ENCODE measurements at places on chromosomes 4 and X.

- DNase-seq: no peak
These were observed 234.3 kb downstream of the ZNF674 start for GRCh38 chrX:46310815-46311497.

DNA sequence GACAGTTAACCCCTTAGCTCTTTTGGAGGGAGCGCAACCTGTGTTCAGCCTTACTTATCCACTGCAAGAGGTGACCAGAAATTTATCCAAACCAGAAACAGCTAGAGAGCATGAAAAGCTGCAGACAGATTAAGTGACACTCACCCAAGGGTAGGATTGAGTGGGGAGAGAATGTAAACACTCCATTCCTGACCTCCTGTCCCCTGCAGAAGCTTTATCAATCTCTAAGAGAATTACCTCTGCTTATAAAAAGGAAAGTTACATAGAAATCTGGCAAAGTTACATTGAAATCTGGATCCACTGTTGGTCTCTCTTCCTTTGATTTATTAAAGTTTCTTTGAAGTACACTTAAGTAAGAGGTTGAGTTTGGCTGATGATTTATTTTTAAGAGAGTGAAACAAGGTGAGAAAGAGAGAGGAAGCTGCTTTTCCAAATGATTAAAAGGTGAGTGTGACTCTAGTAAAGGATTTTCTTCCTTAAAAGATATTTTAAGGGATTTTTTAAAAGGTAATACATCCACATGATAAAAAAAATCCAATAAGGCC, 112.3 kb downstream of the ANAPC4 start:
- no peak for DNase-seq

DNA sequence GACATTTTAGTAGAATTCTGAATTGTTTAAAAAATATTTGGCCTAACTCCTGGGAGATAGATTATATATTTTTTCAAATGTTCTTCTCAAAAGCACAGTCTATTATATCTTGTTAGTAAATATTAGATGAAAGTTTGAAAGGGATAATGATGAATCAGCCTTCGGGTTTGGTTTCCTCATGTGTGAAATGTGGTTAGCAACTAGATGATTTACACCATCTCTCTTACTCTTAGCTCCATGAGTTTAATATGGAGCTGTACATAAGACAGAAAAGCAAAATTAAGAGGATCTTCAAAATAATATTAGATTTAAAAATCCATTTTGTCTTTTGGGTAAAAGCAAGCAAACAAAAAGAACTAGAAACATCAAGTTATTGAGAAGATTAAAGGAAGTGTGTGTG, 120.8 kb upstream of the SFRP2 start:
- DNase-seq: no peak

DNA sequence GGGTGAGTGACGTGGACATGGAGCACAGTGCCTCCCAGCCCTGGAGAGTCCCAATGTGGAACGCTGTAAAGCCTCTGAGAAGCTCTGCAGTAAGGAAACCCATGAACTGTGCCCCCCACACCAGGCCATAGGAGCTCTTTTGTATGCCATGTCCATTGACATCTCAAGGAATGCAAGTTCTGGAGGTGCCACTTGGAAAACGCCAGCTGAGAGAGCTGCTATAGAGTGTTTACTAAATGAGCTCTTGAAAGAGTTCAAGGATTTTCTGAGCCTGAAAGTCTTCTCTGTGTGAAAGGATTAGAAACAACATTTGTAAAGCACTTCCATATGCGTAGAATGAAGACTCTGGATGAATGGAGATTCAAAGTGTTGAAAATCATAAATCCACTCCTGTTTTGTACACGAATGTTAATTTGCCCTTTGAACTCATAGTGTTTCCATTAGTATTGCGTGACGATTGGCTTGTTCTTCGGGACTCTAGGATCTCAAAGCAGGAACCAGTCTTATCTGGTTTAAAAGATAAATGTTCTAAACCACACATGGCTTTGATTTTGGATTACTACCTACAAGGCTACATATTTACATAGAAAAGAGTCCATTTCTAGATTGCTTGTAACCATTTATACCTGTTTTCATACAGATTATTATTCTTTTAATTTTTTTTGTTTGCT, 41.8 kb upstream of the STOX2 start:
- no peak for DNase-seq

DNA sequence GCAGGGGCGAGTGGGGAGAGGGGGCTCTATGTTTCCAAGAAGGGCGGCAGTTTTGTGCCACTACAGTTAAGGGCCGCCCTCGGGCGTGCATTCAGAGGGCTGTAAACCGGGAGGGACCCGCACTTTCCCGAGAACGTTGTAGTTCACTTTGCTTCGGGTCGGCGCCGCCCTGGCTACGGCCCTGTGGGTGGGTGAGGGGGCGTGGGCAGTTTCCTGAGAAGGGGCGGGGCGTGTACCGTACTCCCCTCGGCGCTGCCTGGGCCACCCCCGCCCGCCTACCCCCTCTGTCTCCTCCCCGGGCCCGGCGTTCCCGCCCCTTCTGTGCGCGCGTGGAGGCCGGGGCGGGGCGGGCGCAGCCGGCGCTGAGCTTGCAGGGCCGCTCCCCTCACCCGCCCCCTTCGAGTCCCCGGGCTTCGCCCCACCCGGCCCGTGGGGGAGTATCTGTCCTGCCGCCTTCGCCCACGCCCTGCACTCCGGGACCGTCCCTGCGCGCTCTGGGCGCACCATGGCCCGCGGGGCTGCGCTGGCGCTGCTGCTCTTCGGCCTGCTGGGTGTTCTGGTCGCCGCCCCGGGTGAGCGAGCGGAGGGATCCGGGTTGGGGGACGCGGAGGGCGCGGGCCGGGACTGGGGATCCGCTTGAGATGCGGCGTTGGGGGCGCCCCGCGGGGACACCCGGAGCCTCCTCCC, at the start of gene CD99:
Gene CD99 (plus strand): TSS at position 440 of the 687 bp plus-strand sequence. CDS start 66 bp downstream, at position 506.
- no peak for DNase-seq

DNA sequence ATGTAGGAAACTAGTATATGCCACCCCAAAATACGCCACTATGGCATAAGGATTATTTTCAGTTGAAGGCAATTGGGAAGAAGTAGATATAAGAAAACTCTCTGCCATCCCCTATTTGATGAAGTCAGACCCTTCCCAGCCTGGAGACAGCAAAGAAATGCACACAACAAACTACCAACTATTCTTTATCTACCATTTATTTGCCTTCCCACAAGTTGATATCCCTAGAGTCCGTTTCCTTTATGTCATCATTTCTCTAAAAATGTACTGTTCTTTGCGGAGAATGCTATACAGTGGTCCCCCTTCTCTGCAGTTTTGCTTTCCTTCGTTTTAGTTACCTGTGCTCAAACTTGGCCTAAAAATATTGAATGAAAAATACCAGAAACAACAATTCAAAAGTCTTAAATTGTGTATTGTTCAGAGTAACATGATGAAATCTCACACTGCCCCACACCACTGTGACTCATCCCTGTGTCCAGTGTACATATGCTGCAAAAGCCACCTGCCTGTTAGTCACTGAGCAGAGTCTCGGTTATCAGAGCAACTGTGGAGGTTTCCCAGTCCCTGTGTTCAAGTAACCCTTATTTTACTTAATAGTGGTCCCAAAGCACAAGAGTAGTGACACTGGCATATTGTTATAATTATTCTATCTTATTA, 152.3 kb downstream of the WDFY3 start:
- peak; percentile 11 for DNase-seq

DNA sequence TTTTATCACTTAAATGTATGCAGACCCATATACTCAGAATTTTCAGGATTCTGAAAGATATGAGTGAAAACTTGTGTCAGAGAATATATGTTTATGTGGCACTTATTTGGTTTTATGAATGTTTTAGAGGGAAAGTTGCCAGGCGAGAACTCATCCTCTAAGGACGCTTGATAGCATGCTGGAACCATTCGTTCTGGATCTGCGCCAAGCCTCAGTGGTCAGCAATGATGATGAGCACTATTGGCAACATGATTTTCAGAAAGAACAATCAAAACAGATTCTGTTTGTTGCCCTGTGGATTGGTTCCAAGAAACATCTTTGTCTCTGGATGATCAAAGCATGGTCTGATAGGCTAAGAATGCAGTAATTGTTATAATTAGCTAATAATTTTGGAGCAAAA, 32.1 kb upstream of the RAPGEF2 start:
- DNase-seq: no peak

- no peak for DNase-seq
These were observed 23.4 kb downstream of the SUV39H1 start for GRCh38 chrX:48719958-48720357.

GRCh38 chrX:136636121-136636520, 11.8 kb upstream of the CD40LG start:
- DNase-seq: no peak

- DNase-seq: no peak
These were observed 1249.4 kb downstream of the ADGRL3 start for GRCh38 chr4:62449538-62449937.

GRCh38 chrX:153523269-153523668, 5.8 kb downstream of the ATP2B3 start:
- DNase-seq: no peak

GRCh38 chr4:18247189-18247588, 225.6 kb upstream of the LCORL start:
- no peak for DNase-seq

- DNase-seq: no peak
These were observed 4.5 kb downstream of the DDX60L start for GRCh38 chr4:168475745-168476144.

- no peak for DNase-seq
These were observed 3.2 kb upstream of the CLOCK start for GRCh38 chr4:55549888-55550287.

DNA sequence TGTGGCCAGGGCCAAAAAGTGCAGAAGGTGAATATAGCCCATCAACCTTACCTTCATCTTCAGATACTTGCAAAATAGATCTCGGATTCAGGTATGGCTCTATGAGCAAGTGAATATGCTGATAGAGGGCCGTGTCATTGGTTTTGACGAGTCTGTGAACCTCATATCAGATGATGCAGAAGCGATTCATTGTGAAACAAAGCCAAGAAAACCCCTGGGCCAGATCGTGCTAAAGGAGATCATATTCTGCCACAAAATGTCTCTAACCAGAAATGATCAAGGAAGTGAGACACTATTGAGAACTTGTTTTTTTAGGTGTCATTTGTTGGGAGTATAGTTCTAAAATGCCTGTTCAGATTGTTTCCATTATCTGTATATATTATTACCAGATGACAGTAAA, 48.3 kb downstream of the PDK3 start:
- DNase-seq: no peak

DNA sequence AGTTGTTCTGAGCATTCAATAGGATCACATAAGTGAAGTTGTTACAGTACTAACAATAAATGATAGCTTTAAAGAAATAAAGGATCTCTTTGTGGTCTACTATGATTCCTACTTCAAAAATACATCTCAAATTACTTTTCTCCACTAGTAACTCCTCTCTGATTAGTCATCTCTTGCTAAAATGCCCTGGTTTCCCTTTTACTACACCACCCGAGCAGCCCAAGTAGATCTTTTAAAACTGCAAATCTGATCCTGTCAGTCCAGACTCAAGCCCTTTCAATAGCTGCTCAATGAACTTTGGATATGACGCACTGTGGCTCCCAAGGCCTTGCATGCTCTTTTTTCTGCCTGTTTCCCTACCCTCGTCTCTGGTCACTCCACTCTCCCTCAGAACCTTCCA, 97.5 kb downstream of the MAOA start:
- DNase-seq: no peak

DNA sequence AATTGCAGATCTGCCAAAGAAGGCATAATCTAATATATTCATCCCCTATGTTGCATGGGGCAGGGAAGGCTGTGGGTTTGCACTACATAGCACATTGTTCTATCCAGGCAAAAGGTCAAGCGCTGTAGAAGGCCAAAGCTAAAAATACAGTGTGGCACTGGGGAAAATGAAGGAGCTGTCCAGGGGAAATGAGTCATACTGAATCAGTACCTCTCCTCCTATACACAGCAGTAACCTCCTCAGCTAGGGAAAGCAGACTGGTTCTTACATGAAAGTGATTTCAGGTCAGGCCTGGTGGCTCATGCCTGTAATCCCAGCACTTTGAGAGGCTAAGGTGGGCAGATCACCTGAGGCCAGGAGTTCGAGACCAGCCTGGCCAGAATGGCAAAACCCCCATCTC, 31.0 kb upstream of the SLC25A4 start:
- DNase-seq: peak; percentile 7

DNA sequence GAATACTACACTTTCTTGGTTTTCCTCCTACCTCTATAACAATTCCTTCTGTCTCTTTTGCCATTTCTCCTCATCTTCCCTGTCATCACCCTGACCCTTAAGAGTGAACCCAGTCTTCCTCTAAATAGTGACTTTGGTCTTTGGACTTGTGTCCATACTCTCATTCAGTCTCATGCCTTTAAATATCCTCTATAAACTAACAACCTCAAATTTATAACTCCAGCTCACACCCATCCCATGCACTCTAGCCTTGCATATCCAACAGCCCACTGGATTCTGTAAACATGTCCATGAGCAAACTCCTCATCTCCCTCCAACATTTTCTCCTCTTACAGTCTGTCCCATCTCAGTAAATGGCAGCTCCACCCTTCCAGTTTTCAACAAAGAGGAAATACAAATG, 15.0 kb downstream of the BCLAF3 start:
- DNase-seq: no peak

- no peak for DNase-seq
These were observed 73.3 kb downstream of the ALPK1 start for GRCh38 chr4:112370466-112370865.

GRCh38 chrX:139083191-139083590, 371.7 kb upstream of the FGF13 start:
- no peak for DNase-seq

- DNase-seq: no peak
These were observed 53.4 kb downstream of the IRF2 start for GRCh38 chr4:184420881-184421416.

DNA sequence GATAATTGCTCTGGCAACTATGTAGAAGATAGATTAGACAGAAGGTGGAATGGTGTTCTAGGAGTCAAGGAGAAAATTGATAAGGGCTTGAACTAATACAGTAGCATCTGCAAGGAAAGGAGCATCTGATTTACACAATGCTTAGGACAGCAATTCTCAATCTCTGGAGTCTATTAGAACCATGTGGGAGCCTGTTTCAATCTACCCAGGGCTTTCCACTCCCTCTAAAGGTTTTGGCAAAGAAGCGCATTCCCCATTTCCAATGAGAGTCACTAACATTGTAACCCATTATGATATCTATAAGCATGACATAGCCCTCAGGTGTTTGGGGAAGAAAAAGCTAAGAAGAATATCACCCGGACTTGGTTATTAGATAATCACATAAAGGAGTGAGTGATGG, 168.2 kb downstream of the COL25A1 start:
- no peak for DNase-seq

DNA sequence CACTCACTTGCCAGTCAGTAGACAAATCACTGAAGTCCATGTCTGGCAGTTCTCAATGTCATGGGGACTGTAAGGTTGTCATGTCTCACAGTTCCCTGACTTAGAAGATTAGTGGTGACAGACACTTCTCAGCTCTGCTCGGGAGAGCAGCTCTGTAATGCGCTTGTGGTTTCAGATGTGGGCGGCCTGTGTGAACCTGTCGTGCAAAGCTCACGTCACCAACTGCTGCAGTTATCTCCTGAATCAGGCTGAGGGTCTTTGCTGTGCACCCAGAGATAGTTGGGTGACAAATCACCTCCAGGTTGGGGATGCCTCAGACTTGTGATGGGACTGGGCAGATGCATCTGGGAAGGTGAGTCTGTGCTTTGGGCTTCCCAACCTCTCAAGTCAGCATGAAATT, at the start of gene IL9R:
Gene IL9R (plus strand): TSS at position 261 of the 400 bp plus-strand sequence. CDS start 64 bp downstream, at position 325.
- no peak for DNase-seq

Data from NK-92 treated with Interleukin-12 subunit alpha and Interleukin-12 subunit beta, amount 100 ng/mL, for 24 hours (cell line).